GM23248 (cell line): ENCODE measurements at places on chromosomes 3 and 15. TPM values are rescaled to one million over a fixed set of nuclear protein-coding genes. Genes with fewer than 3 reads are reported as not detected.
A peak's percentile ranks its signal among the peaks of the same experiment; 100 is the strongest.

The PARP9 gene
- total RNA-seq: 15.2 and 16.4 TPM in 2 replicates

GRCh38 chr3:142117056-142117851 is 32.1 kb downstream of the TFDP2 start:
- no peak overlapping the region for H3K27ac ChIP-seq
- no peaks in the 10 kb centered on the region for H3K4me1 ChIP-seq
- H3K36me3 ChIP-seq: no peaks in the 10 kb centered on the region
- DNase-seq: no peak
- H3K27me3 ChIP-seq: no peaks in the 10 kb centered on the region

The CHRNB4 gene
- not detected in 2 replicates for total RNA-seq

The CYP19A1 gene
- 0.51 and 0.76 TPM in 2 replicates for total RNA-seq

DNA sequence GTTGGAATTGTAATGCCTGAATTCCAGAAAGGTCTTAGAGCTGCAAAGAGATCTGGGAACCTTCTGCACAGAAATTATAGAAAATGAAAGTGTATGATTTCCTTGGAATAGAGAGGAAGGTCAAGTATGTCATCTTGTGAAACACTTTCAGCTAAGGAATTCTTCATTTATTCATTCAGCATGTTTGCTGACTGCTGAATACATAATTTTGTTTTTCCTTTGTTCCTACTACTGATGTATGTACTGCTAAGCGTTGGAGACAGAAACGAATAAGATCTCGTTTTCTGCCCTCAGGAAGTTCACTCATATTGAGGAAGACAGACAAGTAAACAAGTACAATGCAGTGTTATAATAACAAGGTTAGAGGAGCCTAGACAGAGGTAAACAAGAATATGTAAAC is 14.3 kb upstream of the IL20RB start:
- no peak overlapping the region for H3K27ac ChIP-seq
- H3K4me3 ChIP-seq: no peak overlapping the region
- peak; percentile 19 for DNase-seq
- peaks cover 23% of the 10 kb centered on the region for H3K4me1 ChIP-seq
- peaks cover 6% of the 10 kb centered on the region; the same call in 1 of the 2 replicates for H3K36me3 ChIP-seq
- H3K27me3 ChIP-seq: no peaks in the 10 kb centered on the region
